ENCODE measurements at places on chromosomes 7 and 10.

DNA sequence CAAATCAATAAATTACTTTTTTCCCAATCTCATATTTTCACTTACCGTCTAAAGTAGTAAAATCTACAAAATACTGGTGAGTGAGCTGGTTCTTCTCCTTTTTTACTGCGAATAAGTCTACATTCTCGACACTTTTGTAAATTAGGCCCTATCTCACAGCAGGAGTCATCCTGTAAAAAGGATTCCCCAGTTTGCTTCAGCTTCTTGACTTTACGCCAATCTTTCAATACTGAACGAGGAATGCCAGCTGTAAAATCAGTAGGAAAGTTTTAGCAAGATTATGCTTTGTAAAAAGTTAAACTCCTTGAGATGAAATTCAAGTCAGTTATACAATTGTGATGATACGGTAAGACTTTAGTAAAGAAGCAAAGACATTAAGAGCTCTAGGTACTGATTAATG lies 67.3 kb downstream of the NRBF2 start:
- no peak for DNase-seq

DNA sequence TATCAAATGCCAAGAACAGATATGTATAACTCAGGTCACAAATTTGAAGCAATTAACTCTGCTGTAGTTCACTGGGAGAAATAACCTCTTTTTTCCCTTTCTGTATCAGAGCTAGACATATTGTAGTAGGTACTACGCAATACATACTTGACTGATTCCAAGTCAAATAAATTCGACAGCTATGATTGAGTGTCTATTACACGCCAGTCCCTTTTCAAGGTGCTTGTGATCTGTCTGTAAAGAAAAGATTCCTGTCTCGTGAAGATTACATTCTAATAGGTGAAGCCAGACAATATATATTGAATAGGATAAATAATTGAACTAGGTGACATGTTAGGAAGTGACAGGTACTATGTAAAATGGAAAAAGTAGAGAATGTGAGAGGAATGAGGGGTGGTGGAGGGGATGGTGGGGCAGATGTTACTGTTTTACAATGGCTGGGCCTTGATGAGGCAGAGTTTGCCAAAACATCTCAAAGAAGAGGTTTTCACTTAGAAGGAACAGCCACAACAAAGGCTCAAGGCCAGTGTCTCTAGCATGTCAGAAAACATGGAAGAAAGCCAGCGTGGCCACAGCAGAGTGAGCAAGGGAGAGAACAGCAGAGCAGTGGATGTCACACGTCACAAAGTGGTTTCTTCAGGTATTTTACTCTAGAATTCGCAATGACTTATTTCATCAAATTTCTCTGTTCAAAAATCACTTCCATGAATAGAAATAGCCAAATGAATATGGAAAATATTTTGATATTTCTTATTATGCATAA lies 282.6 kb upstream of the CACNA2D1 start:
- no peak for DNase-seq

- DNase-seq = no peak
These were observed 325.4 kb downstream of the DNAJB6 start for GRCh38 chr7:157662110-157662791.

GRCh38 chr7:98870121-98870651 lies 372 bp upstream of the TMEM130 start:
- peak; percentile 4 for DNase-seq

DNA sequence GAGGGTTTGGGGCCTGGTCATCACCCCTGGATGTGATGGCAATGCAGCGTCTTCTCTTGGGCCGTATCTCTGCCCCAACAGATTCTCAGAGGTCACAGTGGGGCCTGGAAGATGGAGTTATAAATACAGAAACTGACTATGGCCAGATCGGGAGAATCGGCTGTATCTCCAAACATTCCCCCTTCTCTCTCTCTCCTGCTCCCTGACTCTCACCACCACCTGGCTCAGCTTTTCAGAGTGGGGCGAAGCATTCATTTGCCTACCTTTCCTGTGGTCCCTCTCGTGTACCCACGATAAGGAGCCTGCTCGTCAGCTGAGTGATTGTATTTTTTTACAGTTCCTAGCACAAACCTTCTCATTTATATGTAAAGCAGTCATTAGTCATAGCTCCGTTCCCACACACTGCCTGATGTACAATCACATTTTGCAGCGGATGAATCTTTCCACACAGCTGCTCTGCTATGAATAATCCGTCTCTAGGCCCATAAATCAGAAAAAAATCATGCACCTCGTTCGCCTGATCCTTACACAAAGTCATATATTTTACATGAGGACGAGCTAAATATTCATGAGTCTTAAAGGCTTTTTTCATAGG lies 23.2 kb upstream of the BTRC start:
- DNase-seq = no peak

DNA sequence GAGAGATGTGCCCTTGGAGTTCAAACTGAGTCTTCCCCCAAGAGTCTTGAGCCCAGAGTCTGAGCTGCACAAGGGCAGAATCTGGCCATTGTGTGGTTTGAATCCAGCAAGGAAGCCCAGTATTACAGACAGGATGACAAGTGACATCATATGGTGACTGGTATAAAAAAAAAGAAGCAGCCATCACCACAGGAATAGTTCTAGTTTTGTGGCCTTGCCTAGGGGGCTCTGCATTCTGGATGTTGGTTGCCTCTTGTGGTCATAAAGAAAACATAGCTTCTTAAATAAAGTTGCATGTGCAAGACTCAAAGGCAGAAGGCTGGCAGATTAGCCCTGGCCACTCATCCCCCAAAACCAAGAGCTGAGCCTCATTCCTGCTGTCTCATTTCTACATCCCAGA lies 16.8 kb upstream of the LRRC72 start:
- DNase-seq = peak; percentile 4

DNA sequence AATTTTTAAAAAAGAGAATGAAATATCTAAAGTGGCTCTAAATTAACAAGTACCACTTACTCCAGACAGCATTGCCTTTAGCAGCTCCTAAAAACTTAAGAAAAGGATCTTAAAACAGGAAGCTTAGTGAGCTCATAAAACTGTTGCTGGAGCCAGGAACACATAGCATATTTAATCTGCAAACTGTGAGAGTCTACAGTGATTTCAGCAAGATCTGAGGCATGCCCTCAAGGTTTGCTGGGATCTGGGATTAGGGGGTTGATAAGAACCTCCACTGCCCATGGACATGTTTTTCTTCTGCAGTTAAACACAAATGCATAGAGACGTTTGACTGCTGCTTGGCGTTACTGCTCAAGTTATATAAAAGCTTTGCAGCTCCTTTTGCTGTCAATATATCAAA lies 3.8 kb downstream of the GLI3 start:
- no peak for DNase-seq

GRCh38 chr10:27949528-27950241 lies 49.2 kb downstream of the ODAD2 start:
- no peak for DNase-seq

DNA sequence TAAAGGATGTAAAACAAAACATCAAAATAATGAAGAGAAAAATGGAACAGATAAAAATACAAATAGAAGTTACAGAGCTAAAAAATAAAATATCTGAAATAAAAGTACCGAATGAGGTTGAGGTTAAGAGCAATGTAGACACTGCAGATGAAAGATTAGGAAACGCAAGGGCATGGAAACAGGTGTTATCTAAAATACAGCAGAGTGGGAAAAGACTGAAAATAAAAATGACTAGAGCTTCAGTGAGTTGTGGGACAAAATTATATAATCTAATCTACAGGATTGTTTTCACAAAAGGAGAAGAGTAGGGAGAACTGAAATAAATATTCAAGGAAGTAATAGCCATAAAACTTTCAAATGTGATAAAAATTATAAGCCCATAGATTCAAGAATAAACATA lies 123.8 kb downstream of the PTEN start:
- DNase-seq = peak; percentile 17

- DNase-seq = no peak
These were observed 41.9 kb downstream of the DPYSL4 start for GRCh38 chr10:132228616-132229015.

- no peak for DNase-seq
These were observed 40.1 kb downstream of the POLR3A start for GRCh38 chr10:77989081-77989724.

GRCh38 chr7:85185424-85186082 lies 1.3 kb downstream of the SEMA3D start:
- no peak for DNase-seq

- no peak for DNase-seq
These were observed 548.8 kb upstream of the KCND2 start for GRCh38 chr7:119724041-119724792.

- DNase-seq = no peak
These were observed 1255.5 kb upstream of the PHF14 start for GRCh38 chr7:9718071-9718661.

- no peak for DNase-seq
These were observed 6.9 kb downstream of the THNSL1 start for GRCh38 chr10:25023278-25023677.

GRCh38 chr10:36114141-36114540 lies 472.0 kb upstream of the FZD8 start:
- no peak for DNase-seq

DNA sequence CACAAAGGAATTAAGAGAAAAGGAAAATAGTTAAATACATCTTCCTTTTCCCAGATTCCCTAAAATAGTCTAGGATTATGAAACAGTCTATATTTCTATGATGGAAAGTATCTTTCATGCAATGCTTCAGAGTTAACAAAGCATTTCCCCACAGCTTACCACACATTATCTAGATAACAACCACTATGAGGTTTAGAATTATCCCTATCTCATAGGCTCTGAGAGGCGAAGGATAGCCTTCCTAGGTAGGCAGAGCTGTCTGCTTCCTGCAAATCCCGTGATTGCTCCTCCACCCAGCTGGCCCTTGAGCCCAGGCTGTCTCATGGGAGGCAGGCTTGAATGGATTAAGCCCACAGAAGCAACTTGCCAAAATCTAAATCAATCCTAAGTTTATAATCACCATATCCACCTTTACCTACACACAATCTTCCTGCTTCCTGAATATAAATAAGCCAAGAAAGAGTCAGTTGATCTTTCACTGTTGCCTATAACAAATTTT lies 321.4 kb upstream of the AOAH start:
- peak; percentile 3 for DNase-seq

- no peak for DNase-seq
These were observed 27.0 kb upstream of the SUN1 start for GRCh38 chr7:805261-805660.

DNA sequence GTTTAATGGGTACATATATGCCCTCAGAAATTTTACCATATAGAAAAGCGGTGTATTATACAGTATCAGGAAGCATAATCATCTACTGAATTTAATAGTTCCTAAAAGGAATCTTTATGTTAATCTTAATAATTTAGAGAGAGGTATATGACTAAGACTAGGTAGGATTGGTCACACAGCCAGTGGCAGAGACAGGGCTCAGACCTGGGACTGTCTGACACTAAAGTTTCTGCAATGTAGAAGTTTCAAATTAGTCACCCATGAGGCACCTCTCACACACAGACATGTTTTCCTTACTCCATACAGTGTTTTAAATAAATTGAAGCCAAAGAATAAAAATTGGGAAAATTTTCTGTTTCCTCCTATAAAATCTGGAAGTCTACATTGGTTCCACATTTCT lies 72.8 kb upstream of the ADRA2A start:
- no peak for DNase-seq

DNA sequence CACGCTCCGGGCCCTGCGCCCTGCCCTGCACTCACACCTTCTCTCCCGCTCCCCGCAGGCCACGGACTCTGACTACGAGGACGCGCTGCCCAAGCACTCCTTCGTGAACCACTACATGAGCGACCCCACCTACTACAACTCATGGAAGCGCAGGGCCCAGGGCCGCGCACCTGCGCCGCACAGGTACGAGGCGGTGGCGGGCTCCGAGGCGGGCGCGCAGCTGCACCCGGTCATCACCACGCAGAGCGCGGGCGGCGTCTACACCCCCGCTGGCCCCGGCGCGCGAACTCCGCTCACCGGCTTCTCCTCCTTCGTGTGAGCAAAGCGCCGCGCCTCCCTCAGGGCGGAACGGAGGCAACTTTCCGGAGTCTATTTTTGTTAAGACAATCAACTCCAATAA lies 417.0 kb upstream of the FOXK1 start:
- no peak for DNase-seq

DNA sequence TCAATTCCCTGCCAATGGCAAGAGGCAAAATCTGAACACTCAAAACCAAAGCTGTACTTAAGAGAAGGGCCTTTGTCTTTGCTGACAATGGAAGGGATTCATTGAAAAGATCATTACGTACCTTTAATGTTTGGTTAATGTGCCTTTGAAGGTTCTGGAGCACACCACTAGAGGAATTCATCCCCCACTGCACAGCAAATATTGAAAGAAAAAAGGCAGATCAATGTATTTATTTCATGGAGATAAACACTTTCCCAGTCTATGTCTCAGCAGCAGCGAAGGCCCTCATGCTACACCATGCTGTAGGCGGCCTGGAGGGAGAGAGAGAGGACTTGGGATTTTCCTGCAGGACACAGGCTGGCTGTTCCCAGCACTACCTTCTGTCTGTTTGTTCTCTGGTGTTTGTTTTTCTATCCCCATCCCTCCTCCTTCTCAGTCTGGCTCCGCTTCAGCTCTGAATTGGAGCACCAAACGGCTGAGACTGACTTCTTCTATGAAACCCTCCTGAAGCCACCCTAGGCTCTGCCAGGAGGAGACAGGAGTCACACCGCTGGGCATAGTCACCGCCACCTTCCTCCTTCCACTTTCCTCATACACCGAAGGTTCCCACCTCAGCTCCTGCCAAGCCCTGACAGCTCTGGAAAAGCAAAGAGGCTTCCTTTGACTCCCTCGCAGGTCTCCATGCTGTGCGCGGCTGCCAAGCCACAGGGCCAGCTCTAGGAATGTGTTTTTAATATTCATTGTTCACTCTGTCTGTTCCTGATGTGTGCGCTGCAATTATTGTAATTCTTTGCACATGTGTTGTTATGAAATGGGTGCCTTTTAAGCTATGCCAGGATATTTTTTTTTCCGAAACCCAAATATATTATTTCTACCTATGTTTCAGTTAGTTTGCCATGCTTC lies 301.5 kb downstream of the FZD1 start:
- no peak for DNase-seq

DNA sequence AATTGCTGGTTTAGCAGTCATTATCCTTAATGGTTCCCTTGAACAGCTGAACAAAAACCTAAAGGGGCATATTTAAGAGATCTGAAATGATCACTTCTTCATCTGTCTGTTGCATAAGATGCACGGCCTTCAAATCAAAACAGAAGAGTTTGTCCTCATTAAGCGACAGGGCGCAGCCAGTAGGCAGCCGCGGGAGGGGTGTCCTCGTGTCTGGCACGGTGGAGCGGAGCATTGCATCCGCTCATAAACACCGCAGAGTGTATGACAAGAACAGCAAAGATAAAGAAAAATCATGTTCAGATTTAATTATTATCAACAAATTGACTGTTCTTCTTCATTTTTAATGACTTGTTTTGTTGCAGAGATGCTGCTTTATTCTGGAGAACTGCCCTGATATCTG lies 255.6 kb upstream of the ADARB2 start:
- DNase-seq = no peak

Measured in hematopoietic multipotent progenitor cell treated with erythropoietin and hydrocortisone succinate and interleukin-3 and kit ligand, for 8 days (in vitro differentiated cells).